ENCODE measurements at places on chromosomes 2 and 18.

GRCh38 chr2:166468124-166469024 lies 25.7 kb downstream of the SCN7A start:
- no peak for DNase-seq

DNA sequence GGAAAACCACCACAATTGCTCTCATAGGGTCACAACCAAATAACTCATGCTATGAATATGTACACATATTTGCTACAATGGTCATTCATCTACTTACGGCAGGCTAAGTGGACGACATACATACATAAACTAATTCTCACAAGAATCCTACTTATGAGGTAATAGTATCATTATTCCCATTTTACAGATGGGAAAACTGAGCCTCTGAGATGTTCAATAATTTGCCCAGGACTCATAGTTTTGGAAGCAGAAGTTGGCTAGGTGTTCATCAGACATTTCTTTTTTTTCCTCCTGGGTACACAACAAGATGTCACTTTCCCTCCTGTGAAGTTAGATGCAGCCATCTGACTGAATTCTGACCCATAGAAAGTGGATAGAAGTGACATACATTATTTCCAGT lies 89.0 kb upstream of the PKDCC start:
- no peak for DNase-seq

- no peak for DNase-seq
These were observed 501 bp downstream of the LPIN1 start for GRCh38 chr2:11746807-11747459.

DNA sequence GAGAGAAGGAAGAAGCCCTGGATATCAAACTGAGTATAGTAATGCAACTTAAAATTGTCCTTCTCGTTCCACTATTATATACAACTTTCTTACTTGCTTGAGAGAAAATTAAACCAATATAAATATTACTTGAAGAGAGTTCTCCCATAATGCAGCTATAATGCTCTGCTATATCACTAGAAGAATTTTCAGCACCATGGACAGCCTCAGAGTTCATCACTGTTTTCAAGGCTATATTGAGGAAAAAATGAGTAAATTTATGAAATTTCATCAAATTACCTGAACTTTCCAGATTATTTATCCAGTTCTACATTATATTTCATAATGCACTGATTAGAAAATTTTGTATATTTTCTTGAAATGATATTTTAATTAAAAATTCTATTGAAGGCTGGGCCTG lies 1053.5 kb upstream of the FAM98A start:
- no peak for DNase-seq

- no peak for DNase-seq
These were observed 59.1 kb downstream of the INO80C start for GRCh38 chr18:35438480-35439234.

DNA sequence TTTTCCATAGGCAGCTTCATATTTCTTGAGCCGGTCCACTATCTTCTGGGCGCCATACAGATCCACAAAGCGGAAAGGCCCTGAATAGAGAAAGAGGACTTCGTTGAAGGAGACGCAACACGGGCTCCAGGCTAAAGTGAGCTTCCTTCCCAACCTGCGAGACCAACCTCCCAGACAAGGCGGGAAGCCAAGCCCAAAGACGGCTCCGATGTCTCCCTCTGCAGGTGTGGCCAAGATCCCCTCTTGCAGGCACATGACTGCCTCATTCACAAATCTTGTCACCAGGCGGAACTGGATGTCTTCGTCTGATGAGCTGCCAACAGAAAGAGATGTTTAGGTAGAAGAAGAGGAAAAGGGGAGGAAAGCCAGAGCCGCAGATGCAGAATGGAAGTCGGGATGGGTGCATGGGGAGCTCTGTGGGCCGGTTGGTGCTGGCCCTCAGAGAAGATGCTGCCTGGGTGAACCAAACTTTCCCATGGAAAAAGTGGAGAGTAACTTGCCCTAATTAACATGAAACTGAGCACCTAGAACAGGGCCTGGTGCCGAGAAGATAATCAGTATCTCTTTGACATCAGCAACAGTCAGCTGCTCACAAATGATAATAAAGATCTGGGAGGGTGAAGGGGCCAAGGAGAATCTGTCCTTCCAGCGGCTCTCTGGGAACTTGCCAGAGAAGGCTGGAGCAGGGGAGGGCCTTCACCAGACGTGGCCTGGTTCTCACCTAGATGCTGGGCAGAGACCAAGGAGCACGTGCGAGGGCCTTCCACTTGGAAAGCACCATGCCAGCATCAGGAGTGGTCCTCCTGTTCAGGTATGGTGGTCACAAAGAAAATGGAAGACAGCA lies 18.6 kb downstream of the GAREM2 start:
- no peak for DNase-seq

GRCh38 chr2:174595891-174596397 lies 1.7 kb downstream of the WIPF1 start:
- DNase-seq: no peak

DNA sequence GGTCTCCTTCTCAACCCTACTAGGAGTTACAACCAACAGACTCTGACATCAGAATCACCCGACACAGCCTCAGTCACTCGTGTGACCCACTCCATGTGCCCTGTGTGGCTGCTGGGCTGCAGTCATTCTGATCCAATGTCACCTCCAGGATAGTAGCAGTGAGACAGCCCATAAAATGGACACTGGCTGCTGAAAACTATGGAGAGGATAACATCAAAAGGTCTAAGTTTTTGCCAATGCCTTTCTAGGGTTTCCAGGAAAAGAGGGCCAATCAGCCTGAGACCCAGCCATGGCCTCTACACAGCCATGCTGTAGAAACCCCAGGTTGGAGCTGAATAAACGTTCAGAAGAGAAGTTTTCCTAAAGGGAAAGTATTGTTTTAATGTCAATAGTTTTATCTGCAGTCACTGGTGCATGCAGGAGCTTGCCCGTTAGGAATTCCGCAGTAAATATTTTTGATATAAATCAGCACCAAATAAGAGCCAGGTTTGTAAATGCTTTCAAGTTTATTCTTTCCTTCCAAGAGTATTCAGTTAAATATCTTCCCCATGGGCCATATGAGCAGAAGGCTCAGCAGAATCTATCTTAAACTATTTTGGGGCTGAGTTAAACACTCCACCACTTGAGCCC lies 92.2 kb upstream of the PID1 start:
- no peak for DNase-seq

- DNase-seq: no peak
These were observed 72.3 kb downstream of the NDUFA10 start for GRCh38 chr2:239952665-239953417.

Measured in Ammon's horn (tissue), 1 donor.